ENCODE measurements at places on chromosomes 1 and 21.

GRCh38 chr1:33561576-33561975 lies 89.1 kb downstream of the ZSCAN20 start:
- no peak for DNase-seq

DNA sequence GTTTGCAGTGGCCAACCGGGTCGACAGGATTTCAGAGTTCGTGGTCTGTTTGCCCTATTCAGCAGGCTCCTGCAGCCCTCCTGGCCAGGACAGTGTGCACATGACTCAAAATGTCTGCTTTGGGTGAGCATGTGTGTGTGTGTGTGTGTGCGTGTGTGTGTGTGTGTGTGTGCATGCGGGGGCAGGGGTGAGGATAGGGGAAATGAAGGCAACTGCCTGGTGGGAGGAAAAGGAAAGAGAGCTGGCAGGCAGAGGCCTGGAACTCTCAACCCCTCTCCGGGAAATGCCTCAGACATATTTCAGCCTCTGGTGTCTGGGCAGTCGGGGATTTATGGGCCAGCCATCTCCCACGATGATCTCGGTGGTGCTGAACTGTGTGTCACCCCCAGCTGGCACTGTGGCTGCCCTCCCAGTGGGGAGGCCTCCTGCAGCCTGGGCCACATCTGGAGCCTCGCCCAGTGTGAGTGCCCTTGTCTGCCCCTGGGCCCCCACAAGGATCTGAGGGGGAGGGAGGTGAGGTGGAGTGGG lies 15.2 kb downstream of the CDCP2 start:
- no peak for DNase-seq

DNA sequence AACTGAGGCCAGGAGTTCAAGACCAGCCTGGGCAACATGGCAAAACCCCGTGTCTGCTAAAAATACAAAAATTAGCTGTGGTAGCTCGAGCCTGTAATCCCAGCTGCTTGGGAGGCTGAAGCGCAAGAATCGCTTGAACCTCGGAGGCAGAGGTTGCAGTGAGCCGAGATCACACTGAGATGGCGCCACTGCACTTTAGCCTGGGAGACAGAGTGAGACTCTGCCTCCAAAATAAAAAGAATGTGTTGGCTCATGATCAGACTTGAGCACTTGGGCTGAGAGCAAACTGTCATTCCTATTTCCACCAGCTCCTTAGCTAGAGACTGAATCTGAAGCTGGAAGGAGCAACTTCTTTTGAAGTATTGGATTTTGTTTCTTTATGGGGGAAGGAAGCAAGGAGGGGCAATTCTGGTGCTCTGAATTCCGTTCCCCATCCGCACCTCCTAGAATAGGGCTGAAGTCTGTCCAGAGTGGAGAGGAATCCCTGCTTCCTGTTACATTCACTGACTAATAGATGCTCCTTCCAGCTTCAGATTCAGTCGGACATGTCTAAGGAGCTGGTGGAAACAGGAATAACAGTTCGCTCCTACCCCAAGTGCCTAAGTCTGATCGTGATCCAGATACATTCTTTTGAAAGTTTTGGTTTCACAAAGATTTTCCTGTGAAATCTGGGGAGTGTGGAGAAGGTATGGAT lies 3.8 kb downstream of the ZNF672 start:
- DNase-seq: peak; percentile 57

DNA sequence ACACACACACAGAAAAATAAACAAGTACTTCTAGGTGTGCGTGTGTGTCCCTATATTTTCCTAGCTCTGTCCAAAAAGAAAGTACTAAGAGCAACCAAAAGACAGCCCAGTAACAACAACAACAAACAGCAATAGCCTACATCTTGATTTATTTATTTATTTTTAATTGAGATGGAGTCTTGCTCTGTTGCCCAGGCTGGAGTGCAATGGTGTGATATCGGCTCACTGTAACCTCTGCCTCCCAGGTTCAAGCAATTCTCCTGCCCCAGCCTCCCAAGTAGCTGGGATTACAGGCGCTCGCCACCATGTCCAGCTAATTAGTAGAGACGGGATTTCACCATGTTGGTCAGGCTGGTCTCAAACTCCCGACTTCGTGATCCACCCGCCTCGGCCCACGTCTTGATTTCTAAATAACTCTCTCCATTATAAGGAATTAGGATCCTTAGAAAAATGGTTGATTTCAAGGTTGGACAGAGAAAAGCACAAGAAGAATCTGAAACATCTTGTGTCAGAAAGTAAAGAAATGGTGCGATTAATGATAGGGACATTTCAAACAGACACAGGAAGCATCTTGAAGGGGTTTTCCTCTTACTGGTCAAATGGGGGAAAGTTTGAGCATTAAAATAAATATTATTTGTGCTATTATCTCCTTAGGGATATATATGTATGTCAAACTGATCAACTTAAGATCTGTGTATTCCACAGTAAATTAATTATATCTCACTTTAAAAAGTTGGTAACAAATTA lies 59.4 kb downstream of the ARID4B start:
- no peak for DNase-seq

DNA sequence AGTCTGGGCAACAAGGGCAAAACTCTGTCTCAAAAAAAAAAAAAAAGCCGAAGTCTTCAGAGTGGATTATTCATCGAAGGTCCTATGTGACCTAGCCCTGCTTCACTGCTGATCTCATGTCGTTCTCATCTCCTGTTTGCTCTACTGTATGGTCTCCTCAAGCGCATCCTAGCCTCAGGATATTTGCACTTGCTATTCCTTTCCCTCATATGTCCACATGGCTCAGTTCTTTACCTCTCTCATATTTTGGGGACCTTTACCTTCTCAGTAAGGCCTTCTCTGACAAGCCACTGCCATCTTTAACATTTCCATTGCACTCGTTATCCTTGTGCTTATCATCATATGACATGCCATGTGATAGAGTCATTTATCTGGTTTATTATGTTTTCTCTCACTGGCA lies 2.6 kb downstream of the TBCE start:
- no peak for DNase-seq
